ENCODE measurements at places on chromosomes 3 and 15. TPM values are rescaled to one million over a fixed set of nuclear protein-coding genes. Genes with fewer than 3 reads are reported as not detected.

DNA sequence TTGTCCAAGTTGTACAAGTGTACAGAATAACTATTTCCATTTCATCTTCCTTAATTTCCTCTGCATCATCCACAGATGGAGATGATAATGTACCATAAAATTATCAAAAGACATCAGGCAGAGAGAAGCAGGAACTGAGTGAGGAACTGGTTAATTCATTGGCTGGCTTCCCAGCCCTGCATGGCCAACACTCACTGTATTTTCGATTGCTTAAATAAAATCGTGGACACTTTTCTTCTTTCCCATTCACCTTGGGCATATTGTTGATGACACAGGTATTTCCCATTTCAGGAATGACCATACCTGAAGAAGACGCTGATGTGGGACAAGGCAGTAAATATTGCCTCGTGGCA is 144.2 kb upstream of the ABHD17C start:
- no peak for DNase-seq

Gene CLDN11
- total RNA-seq = 0.33 TPM

DNA sequence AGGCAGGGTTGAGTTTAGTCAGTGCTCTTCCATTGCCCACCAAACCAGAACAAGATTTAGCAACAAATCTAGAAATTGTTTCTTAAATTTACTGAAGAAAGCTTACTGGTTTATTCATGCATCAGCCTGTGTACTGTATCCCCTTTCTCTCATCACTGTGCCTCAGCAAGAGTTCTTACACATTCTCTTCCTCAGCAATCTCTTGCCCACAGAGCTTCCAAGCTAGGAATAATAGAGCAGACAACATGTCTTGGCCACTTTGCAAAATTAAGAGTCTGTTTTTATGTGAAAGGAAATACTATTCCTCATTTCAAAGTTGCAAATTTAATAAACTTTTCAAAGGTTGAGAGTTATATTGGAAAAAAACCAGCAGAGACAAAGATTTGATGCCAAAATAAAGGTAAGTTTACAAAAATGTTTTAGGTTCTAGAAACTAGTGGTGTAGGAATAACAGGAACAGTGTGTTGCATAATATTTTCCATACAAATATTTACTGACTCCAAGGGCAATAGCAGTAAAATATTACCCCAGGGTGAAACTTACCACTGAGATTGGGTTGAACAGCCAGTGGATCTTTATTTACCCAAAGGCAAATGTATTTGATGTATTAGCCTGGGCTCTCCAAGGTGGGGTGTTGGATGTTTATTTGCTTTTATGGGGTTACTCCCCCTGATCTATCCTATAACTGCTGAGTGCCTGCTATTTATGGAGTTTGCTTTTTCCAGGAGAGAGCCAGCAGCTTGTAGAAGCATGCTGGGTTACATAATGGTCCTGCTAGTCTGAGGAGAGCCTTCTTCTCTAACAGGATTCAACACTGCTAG is 276.7 kb downstream of the ADAMTSL3 start:
- DNase-seq = no peak

DNA sequence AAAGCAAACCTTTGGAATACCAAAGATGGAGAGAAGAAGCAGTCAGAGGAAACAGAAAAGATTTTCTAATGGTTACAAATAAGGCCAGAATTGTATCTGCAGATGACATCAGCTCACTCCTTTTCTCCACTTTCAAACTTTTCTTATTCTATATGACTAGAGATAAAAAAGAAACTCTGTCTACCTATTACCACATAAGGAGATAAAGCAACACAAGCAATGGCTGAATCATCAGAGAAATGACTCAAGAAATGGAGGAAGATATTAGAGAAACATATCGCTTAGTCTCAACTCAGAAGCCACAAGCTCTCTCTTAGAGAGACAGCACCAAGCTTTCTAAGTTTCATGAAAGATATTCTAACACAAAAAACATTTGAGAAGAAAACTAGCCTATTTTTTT is 784.0 kb downstream of the ZPLD1 start:
- DNase-seq = no peak

DNA sequence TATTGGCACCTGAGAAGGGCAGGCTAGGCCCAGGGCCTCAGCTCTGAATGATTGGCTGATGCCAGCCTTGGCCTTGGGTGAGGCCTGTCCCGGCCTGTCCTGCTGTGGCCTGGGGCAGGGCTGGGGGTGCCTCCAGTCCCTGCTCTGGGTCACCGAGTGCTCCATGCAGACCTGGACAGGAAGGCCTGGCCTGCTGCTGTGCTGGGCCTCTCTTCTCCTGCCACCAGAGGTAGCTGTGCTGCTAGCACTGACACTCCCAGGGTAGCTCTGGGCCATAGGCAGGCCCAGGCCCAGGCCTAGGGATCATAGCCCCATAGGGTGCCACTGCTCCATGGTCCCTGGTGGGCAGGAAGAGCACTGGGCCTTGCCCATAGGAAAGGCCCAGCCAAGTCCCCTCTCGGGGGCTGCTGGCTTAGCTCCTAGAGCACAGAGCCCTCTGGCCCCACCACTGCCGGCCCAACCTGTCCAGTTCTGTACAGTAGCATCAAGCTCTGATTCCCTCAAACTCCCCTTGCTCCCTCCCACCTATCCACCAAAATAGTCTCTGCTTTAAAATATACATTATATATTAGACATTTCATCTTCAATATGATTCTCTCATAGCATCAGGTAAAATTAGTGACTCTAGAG is 18.2 kb downstream of the ABTB1 start:
- no peak for DNase-seq

Gene DUOXA2
- not detected for total RNA-seq

GRCh38 chr3:78204977-78205376 is 1165.1 kb downstream of the ROBO2 start:
- DNase-seq = no peak

Gene KCNAB1
- not detected for total RNA-seq

- DNase-seq = no peak
Measured at GRCh38 chr3:79139395-79140068, 628.3 kb downstream of the ROBO1 start.

GRCh38 chr3:42853739-42854302 is 21.9 kb downstream of the CYP8B1 start:
- DNase-seq = no peak

Gene CPN2
- total RNA-seq = not detected

Gene LRRC49
- total RNA-seq = 0.20 TPM

DNA sequence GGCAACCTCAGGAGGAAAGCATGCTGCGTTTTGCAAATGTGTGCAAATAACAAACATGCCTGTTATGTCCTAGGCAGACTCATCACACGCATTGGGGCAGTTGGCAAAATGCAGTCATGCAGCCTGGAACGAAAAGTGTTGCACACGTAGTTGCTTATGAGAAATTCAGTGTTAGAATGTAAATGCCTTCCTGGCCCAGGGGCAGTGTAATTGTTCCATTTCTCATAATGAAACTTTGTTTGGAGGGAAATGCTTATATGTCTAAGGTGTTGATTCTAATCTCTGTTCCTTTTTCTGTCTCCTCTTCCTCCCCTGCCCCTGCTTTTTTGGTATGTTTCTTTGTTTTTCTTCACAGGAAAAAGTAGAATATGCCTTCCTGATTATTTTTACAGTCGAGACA is 156.0 kb downstream of the CACNA1D start:
- DNase-seq = no peak

GRCh38 chr15:36837246-36837645 is 257.8 kb downstream of the CDIN1 start:
- DNase-seq = no peak

Gene NCK1
- total RNA-seq = 61.2 TPM

DNA sequence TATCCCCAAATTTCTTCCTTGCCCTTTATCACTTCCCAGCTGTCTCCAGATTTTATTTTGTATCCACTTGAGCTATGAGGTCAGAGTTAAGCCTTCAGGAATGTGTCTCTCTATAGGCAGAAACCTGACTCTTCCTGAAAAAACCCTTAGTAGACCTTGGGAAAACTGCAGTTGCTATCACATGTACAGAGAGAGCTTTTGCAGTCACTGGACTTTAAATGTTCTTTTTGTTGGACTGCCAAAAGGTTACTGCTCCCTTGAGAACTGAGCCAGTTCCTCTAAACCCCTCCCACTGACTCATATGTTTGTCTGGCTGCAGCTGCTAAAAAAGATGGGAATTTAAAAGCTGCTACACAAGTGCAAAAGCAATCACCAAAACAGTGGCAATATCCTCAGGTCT is 169.1 kb upstream of the CCDC54 start:
- DNase-seq = no peak

DNA sequence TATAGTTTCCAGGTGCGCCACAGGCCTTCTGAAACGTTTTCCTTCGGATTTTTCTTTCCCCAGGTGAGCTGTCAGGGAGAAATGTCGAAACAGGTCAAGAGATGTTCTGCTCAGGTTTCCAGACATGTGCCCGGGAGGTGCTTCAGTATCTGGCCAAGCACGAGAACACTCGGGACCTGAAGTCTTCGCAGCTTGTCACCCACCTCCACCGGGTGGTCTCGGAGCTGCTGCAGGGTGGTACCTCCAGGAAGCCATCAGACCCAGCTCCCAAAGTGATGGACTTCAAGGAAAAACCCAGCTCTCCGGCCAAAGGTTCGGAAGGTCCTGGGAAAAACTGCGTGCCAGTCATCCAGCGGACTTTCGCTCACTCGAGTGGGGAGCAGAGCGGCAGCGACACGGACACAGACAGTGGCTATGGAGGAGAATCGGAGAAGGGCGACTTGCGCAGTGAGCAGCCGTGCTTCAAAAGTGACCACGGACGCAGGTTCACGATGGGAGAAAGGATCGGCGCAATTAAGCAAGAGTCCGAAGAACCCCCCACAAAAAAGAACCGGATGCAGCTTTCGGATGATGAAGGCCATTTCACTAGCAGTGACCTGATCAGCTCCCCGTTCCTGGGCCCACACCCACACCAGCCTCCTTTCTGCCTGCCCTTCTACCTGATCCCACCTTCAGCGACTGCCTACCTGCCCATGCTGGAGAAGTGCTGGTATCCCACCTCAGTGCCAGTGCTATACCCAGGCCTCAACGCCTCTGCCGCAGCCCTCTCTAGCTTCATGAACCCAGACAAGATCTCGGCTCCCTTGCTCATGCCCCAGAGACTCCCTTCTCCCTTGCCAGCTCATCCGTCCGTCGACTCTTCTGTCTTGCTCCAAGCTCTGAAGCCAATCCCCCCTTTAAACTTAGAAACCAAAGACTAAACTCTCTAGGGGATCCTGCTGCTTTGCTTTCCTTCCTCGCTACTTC is 3.8 kb downstream of the BHLHE40 start:
- peak; percentile 19 for DNase-seq

Gene C3orf20
- 0.44 TPM for total RNA-seq

DNA sequence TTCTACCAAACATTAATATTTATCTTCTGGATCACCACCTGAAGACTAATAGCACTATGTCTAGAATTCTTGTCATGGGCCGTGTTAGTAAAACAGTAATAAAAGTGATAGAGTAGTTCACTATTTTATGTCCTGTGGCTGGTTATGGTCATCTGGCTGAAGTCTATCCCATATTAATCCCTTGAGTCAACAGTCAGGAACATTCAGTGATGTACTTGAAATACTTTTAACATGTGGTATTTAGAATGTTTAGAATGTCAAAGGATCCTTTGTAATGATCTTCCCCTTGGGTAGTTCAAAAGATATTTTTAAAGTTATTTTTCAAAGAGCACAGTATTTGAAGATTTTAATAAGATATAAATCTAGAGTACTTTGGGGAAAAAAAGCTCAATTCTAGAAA is 117.0 kb downstream of the MBNL1 start:
- no peak for DNase-seq

DNA sequence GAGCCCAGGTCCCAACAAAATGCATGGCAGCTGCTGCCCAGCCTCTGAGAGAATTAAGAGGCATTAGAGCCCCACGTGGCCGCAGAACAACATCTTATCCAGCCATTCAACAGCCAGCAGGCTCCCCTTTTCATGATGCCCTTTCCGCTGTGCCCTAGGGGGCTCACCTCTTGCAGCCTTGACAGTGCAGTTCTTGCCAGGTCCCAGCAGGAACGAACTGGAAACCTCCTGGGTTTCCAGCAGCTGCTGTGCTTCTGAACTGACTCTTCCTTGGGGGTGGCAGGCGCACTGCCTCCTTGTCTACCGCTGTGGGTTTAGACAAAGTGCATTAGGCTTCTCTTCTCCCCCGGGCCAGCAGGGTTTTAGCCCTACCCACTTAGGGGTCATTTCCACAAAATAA is 85.2 kb downstream of the FAM174B start:
- no peak for DNase-seq

DNA sequence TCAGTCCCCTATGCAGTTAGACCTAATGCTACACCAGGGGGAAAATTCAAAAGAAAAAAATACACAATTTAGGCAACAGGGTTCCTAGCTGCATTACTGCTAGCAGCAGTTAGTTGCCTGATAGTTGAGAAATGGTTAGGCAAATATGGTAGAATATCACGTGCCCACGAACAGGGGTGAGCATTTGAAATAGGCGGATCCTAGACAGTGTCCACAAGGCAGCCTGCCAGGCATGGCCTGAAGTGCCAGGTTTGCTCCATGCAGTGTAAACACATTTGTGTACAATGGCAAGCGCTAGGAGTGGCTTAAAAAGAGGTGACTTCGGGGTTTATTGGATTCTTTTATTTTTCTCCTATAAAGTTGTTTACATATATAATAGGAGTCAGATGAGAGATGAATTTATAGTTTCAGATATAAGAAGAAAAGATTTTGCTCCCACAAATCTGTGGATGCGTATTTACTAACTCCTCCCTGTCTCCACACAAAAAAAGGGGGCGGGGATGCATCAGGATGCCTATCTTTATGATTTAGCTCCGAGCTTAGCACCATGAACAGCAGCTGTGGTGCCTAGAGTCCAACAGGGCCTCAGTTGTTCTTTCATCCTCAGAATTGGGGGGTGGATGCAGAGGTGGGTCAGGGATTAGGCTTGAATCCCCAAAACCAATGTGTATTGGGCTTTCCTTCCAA is 3.9 kb upstream of the TGM4 start:
- DNase-seq = no peak

- DNase-seq = no peak
Measured at GRCh38 chr3:186138272-186138981, 29.5 kb upstream of the ETV5 start.

DNA sequence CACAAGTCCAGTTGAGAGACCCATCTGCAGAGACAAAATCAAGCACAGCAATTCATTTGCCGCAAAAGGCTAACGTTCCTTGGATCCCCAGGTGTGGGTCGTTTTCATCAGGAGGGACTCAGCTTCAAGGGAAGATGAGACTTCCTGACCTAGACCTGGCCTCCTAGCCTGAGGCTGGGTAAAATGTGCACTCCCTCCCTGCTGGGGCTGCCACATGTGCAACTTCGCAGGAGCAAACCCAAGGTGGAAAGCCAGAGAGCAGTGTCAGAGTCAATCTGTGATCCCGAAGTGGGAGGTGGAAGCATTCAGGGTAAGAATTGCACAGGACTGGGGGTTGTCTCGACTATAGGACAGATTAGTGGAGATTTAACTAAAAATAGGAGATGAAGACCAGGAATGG is 164.7 kb upstream of the UMPS start:
- DNase-seq = no peak

DNA sequence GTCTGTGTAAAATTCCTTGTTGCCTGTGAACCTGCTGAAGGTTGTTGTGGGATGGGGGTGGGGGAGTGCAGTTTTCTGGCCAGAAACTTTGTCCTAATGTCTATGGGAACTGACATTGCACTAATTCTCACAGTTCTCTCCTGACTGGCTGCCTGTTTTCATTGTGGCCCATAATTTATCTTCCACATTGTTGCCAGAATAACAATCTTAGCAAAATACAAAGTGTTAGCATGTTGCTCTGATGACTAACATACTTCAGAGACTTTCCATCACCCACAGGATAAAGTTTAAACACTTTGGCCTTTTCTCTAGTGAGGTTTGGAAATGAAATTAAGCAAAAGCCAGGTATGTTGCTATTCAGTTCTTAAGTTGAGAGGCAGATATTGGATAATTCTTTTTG is 81.4 kb upstream of the TBC1D5 start:
- DNase-seq = no peak

Gene ERICH6
- total RNA-seq = not detected
